Upper lobe of left lung (tissue), 6 donors: ENCODE measurements at places on chromosomes 7 and 10. TPM values are rescaled to one million over a fixed set of nuclear protein-coding genes. Genes with fewer than 3 reads are reported as not detected.

Gene TMEM196
- total RNA-seq = not detected

DNA sequence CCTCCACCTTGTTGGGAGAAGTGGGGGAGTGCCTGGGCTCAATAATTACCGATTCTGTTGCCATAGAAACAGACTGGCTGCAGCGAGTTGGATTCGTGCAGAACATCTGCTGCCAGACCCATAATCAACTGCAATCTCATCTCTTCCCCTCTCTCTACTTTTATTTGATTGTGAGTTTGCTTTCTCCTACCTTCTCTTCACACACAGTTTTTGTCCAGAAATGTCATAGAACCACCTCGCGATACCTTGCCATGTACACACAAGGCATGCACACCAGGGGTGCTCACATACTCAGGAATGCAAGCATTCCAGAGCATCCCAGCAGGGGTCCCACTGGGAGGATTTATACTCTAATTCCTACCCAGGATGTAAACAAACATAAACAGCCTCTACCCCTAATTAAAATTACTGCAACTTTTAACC lies 262.2 kb upstream of the AOAH start:
- H3K4me1 ChIP-seq = peaks cover 13% of the 10 kb centered on the region
- no peak for DNase-seq
- no peaks in the 10 kb centered on the region for H3K36me3 ChIP-seq
- no peaks in the 10 kb centered on the region for H3K27me3 ChIP-seq
- H3K27ac ChIP-seq = no peak overlapping the region

- H3K27ac ChIP-seq = no peak overlapping the region
- no peaks in the 10 kb centered on the region for H3K36me3 ChIP-seq
- H3K4me3 ChIP-seq = no peak overlapping the region
- no peaks in the 10 kb centered on the region for H3K27me3 ChIP-seq
These were observed 655.0 kb downstream of the SDK1 start for GRCh38 chr7:3955751-3956696.

- no peak overlapping the region for H3K27ac ChIP-seq
- no peaks in the 10 kb centered on the region for H3K36me3 ChIP-seq
- no peak overlapping the region for H3K4me3 ChIP-seq
- no peak for DNase-seq
These were observed 194.9 kb downstream of the KCNMA1 start for GRCh38 chr10:77442699-77443189.
